ENCODE measurements at places on chromosomes 7 and 10.

DNA sequence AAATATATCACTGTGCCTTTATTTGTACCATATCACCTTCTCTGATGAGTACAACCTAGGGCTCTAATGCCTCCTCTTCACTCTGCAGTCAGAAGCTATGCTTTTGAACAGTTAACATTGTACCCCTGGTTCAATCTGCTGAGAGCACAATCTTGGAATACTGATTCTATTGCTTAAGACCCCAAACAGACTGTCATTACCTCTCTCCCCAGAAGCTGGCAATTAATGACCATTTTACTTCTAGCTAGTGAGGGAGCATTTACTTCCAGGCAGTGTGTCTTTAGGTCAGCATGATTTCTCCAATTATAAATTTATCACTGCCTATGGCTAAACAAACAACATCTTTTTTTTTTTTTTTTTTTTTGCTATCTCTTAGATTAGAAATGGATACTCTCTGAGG, 36.0 kb upstream of the SPOCK2 start:
- no peak for DNase-seq

GRCh38 chr10:121442086-121442935, 155.9 kb downstream of the FGFR2 start:
- DNase-seq = no peak

GRCh38 chr10:63208986-63209385, 75.9 kb downstream of the NRBF2 start:
- no peak for DNase-seq

- no peak for DNase-seq
Measured at GRCh38 chr7:104225451-104225850, 17.6 kb upstream of the ORC5 start.

DNA sequence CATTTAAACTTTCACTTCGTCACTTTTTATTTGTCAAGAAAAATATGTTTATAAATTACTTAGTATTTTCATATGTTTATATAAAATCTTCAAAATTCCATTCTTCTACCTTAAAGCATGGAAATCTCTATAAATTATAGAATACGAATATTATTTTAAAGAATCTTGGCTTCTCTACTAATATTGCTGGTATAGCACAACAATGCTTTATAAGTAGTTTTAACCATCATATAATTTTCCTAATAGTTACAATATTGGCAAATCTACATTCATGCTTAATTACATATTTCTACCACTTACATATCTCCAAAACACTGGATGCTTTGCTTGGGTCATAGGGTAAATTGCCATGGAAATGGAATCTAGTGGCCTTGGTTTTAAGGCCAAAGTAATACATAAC, 21.1 kb upstream of the ARMC3 start:
- no peak for DNase-seq

- DNase-seq = no peak
Measured at GRCh38 chr10:77253147-77253545, 384.5 kb downstream of the KCNMA1 start.

DNA sequence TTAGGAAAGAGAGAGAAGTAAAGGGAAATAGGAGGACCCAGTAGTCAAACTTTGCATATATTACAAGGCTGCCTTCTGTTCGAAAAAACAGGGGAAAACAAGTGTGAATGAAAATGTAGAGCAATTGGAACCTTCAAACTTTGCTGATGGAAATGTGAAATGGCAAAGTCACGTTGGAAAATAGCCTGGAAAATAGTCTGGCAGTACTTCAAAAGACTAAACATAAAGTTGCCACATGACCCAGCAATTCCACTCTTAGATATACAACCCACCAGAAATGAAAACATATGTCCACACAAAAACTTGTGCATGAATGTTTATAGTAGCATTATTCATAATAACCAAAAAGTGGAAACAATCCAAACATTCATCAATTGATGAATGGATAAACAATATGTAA, 78.6 kb upstream of the IFRD1 start:
- DNase-seq = no peak

DNA sequence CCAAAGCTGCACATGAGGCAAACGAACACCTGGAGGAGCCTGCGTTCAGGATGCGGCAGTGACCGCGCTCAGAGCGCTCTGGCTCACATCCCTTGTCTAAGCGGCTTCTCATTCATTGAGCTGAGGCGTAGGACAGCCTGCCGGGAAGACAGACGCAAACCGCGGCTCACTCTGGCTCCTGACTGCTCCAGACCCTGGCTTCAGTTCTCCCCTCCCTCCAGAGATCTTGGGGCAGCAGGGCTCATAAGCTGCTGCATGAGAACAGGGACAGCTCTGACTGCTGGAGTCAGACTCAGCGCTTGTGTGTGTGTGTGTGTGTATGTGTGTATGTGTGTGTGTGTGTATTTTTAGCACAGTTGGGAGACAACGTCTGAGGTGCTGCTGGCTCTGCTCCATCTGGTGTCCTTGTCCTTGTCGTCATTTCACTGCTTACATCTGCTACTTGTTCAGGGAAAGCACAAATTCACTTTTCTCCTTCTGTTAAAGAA, 15.8 kb upstream of the LYZL2 start:
- DNase-seq = no peak

DNA sequence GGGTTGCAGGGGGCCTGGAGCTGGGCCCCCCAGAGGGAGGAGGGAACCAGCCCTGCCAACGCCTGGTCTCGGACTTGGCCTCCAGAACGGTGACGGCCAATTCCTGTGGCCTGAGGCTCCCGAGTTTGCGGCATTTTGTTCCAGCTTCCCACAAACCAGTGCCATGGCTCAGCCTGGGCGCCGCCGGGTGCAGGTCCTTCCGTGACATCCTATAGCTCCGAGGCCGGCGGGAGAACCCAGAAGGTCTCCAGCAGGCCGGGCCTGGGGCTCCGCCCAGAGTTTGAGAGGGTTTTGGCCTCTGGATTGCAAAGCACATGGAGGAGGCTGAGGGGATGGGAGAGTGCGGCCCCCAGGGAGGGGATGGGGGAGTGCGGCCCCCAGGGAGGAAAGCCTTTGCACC, 92.6 kb downstream of the UNCX start:
- no peak for DNase-seq

DNA sequence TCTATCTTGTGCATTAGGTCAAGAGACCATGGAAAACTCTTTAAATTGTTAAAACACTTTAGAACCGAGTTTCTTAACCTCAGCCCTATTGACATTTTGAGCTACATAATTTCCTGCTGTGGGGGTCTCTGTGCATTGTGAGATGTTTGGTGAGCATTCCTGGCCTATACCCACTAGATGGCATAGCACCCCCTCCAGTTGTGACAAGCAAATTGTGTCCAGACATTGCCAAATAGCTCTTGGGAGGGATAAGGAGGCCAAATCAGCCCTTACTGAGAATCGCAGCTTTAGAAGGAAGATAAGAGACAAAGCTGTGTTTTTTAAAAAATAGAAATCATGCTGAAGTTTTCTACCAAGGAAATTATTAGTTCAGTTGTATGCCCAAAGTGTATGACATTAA, 1158.5 kb upstream of the C7orf33 start:
- peak; percentile 67 for DNase-seq

- no peak for DNase-seq
Measured at GRCh38 chr10:16195178-16195769, 241.5 kb upstream of the PTER start.

GRCh38 chr10:98331885-98332284, 63.9 kb upstream of the LOXL4 start:
- no peak for DNase-seq

- DNase-seq = no peak
Measured at GRCh38 chr10:112952282-112953173, 2.5 kb downstream of the TCF7L2 start.

DNA sequence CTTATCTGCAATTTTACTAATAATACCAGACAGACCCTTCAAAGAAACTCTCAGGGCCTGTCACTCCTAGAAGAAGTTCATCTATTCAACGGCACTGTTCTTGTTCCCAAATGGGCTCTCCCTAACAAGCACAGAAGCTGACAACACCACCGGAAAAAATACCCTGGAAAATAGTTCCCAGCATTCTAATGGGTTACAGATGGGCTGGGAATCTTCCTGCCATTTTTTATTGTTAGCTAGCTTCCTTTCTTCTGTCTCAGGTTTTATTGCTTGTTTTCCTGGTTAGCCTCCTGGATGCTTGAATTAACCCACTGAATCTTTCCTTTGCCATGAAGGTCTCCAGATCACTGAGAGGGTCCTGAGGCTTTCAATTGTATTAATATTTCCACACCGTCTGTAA, 689.8 kb upstream of the NRP1 start:
- no peak for DNase-seq

DNA sequence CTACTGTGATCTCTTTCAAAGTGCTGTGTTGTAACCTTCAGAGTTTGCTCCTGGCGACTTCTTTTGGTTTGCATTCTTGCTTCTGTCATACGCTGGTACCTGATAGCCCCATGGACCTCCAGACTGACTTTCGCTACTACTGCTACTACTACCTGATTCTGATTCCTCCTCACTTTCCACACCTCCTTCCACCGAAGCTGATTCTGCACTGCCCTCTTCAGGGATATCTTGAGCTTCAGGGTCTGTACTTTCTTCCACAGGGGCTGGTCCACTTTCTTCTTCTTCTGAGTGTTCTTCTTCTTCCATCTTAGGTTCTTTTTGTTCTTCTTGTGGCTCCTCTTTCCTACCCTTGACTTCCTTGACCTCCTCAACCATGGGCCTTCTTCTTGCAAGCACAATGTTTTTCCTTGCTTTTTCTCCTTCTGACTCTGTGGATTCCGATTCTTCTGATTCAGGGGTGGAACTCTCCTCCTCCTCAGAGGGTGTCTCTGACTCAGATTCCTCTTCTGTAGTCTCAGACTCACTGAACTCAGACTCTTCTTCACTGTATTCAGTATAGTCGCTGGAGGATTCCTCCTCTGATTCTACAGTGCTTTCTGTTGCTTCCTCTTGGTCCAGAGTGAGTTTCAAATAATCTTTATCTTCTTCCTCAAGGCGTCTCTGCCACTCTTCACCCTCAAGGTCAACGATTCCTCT, 992.2 kb downstream of the PCDH15 start:
- DNase-seq = no peak

DNA sequence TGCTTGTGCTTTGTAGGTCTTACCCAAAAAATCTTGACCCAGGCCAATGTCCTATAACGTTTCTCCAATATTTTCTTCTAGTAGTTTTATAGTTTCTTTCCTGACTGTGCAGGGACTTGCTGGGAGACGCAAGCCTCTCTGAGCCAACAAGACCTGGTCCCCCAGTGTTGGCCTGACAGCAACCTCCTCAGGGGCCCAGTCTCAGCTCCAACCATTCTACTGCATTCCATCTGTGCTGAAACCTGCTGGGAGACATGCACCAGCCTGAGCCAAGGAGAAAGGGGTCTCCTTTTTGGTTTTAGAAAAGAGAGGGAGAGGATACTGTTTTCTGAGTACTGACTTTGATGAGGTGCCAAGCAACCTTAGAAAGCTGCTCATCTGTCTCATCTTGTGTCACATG, 251.4 kb downstream of the PRKG1 start:
- DNase-seq = no peak

DNA sequence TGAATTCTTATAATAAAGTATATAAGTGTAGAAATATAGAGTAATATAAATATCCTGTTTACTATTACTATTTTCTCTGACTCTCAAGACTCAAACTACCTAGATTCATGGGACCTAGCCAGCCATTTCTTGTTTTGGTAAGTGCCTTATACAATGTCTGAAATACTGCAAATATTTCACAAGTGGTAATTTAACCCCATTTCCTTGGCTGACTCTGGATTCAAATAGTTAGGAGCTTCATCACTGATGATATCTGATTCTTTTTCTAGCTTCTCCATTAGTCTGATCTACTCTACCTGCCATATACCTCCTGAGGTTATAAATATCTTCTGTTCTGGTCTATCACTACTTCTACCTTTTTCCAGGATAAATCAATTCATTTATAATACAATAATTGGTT, 6.4 kb upstream of the RALA start:
- no peak for DNase-seq

GRCh38 chr7:92763636-92764423, 72.5 kb downstream of the CDK6 start:
- DNase-seq = no peak

DNA sequence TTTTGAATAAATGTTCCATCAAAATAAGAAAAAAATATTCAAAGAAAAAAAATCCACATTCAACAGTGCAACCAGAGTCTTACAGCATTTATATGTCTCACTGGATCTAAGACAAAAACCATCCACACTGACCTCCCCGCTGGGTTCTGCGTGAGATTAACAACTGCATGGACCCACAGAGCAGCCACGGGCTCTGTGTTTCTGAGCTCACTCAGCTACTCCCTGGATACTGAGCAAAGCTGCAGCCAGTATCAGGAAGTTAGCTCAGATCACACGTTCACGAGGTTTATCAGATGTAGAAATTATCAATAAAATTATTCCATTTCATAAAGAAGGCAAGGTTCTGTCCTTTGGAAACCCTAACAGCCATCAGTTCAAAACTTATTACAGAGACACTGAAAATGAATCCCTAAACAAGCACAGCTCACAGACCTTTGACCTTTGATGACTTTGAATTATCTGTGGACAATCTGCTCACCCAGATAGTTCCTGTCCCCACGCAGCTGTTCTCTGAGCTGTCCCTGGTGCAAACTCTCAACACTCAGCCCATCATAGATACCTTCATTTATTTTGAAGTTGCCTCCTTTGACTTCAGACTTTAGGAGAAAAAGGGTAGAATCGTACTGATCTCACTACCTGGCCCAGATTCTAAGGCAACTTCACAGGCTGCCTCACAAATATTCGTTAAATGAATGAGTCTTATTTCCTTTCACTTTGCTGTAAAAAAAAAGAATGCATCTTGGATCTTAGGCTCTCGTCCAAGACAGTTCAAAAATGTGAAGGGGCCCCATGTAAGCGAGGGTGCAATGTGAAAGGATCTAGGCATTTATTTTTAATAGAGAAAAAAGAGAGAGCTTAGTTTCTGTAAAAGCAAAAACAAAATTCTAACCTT, 67.7 kb upstream of the SVIL start:
- DNase-seq = no peak

- no peak for DNase-seq
Measured at GRCh38 chr7:73841689-73842066, 638 bp downstream of the METTL27 start.

GRCh38 chr7:157228864-157229422, 90.2 kb downstream of the UBE3C start:
- no peak for DNase-seq

GRCh38 chr10:26557641-26558014, 119.5 kb downstream of the APBB1IP start:
- no peak for DNase-seq

DNA sequence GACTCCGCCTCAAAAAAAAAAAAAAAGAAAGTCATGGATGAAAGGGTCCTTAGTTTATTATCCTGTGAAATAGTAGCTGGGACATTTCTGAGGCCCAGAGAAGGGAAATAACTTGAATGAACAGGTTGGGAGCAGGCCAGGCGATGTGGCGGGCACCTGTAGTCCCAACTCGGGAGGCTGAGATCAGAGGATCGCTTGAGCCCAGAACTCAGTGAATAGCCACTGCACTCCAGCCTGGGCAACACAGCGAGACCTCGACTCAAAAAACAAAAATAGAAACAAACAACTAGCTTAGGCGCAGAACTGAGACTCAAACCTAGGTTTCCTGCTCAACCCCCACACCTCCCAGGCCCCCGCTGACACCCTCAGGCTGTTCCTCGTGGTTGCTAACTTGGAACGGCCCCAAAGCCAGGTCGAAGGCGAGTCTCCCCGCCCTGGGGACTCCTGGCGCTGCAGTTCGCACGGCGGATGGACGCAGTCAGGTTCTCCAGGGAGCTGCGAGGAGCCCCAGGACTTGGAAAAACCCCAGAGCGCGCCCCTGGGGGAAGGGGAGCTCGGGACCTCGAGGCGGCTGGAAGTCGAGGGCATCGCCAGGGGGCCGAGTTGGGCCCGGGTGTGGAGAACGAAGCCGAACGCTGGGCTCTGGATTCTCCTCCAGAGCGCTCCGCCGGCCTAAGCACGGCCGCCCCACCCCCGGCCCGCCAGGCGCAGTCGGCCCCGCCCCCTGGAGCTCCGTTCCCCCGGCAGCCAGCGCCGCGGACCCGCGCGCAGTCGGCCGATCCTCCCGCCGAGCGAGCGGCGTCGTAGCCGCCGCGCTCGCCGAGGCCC, at the start of gene STOX1:
STOX1 (plus strand) TSS at position 768 of the 828 bp plus-strand sequence. CDS start 93 bp downstream, outside the sequence.
- peak; percentile 55 for DNase-seq

Measured in NCI-H1092 treated with DMSO at 0.1 percent for 48 hours (cell line).